ENCODE measurements at places on chromosomes 11 and 22.

GRCh38 chr11:129279326-129280026, 87.4 kb upstream of the ARHGAP32 start:
- DNase-seq: peak; percentile 59

DNA sequence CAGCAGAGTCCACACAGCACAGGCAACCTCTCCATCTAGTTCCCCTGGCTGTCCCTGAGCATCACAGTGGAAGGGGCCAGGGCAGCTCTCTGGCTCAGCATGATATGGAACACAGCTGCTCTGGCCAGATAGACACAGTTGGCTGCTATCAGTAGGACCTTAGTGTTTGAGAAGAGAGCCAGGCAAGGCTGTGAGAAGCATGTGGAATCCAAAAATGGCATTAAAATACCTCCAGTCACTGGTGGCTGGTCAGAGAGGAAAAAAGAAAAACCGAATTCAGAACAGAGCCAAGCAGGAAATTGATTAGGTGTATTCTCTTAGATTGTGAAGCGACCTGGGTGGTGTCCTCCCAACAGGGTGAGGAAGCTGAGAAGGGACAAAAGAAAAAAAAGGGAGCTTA, 27.9 kb downstream of the SERPINH1 start:
- DNase-seq: no peak

DNA sequence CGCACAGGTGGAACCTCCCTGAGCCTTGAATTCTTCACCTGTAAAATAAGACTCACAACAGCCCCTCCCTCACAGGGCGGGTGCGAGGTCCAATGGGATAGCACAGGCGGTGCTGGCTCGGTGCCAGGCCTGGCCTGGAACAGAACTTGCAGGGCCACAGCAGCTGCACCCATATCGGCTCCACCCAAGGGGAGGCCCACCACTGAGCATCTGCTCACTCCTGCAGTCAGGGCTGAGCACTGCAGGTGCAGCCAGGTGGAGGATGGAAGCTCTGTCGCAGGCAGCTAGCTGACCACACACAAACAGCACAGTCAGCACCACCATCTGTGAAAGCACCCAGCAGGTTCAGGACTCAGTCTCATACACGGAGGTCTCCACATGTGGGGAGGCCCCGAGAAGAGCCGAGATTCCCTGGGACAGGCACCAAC, 19.6 kb downstream of the VPS37C start:
- DNase-seq: no peak

DNA sequence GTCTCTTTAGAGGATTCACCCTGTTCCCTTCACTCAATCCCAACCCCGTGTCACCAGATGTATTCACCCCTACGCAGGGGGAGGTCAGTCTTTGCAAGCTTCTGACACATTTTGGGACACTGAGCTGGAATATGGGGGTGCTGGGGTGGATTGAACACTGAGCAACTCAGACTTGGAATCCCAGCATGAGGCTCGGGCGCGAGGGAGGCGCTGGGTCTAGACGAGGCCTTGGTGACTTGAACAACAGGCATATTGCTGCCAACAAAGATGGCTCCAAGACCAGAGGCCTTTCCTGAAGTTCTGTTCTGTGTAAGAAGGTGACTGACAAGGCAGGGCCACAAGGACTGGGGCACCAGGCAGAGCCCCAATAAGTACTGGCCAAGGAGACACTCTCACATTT, 3.0 kb upstream of the SCGB2A1 start:
- DNase-seq: no peak

DNA sequence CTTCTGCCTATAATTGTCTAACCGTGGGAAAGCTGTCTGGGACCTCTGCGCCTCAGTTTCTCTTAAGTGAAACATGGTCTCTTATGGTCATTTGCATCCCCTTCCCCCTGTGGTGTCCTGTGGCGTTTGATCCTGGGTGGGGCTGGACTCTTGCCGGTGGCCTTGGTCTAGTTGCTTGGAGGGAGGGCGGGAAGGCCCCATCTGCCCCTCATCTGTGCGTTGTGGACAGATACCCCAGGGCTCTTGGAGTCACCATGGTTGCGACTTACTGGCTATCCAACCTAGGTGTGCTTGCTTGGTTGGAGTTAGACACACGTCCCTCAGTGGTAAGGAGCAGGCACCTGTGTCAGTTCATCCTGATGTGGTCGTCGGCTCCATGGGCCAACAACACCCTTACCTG, 15.2 kb downstream of the SHANK3 start:
- no peak for DNase-seq

GRCh38 chr11:120365512-120365911, 29.3 kb downstream of the ARHGEF12 start:
- no peak for DNase-seq

- DNase-seq: no peak
These were observed 103.8 kb upstream of the PARVA start for GRCh38 chr11:12273618-12273995.

GRCh38 chr11:134857035-134857434, 445.0 kb upstream of the B3GAT1 start:
- no peak for DNase-seq

- no peak for DNase-seq
These were observed 61.0 kb downstream of the LARGE2 start for GRCh38 chr11:45983471-45983845.

- DNase-seq: no peak
These were observed 695 bp downstream of the PEX26 start for GRCh38 chr22:18078329-18079041.

DNA sequence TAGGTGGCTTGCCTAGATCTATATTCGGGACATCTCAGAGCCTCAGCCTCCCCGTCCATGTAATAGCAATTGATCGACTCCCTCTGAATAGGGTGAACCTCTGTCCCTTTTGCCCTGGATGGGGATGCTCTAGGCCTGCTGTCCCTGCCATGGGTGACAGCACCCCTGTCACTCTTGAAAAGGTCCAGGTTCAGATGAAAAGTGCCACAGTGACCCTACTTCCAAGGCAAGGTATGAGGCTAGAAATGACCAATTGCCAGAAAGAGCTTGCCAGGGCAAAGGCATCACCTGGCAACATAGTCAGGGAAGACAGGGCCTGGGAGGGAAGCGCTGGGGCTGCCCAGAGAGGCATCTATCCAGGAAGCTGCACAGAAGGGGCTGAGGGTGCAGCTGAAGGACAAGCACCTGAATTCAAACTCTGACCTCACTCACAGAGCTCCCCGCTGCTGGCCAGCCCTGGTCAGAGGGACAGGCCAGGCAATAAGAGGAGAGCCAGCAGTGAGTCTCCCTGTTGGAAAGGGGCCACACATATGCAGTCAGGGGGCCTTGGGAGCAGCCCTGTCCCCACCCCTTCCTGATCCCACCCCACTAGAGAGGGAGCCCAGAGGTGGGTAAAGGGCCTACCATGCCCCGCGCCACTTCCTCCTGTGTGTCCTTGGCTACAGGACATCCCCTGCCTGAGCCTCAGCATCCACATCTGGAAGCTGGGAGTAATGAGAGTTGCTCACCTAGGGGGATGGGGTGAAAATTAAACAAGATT, 9.0 kb upstream of the APOBEC3A start:
- no peak for DNase-seq

GRCh38 chr11:114762408-114762807, 84.1 kb downstream of the NXPE2 start:
- DNase-seq: no peak

GRCh38 chr11:16058671-16059070, 297.7 kb downstream of the SOX6 start:
- DNase-seq: no peak

DNA sequence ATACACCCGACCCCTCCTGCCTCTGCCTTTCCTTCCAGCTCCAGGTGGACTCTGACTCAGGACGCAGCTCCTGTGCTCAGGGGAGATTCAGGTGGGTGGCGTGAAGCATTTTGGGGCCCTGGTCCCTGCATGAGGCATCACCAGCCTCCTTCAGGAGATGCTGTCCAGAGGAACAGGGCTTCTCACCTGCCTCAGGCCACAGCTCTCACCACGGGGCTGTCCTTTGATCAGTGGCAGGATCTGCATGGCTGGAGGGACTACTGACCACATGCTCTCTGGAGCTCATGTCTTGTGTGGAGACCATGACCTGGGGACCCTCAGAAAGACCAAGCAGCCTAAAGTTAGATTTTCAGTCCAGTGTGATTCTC, 58.8 kb downstream of the GGTLC2 start:
- no peak for DNase-seq

DNA sequence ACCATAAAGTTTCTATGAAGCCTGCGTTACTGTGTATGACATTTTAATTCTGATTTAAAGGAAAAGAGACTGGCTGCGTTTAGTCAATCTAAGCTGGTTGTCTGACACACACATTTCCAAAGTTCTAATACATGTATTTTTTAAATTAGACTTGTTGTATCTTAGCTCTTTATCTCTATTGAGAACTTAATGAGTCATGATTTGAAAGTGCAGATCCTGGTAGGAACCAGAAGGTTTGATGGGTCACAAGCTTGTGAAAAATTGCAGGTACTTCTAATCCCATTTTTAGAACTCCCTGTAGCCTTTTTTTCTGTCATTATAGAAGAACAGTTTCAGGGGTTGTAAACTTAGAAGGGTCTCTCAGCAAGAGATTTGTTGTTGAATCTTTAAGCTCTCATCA, 210.3 kb downstream of the DDX10 start:
- no peak for DNase-seq

GRCh38 chr11:110447897-110448745, 18.4 kb downstream of the FDX1 start:
- DNase-seq: no peak

DNA sequence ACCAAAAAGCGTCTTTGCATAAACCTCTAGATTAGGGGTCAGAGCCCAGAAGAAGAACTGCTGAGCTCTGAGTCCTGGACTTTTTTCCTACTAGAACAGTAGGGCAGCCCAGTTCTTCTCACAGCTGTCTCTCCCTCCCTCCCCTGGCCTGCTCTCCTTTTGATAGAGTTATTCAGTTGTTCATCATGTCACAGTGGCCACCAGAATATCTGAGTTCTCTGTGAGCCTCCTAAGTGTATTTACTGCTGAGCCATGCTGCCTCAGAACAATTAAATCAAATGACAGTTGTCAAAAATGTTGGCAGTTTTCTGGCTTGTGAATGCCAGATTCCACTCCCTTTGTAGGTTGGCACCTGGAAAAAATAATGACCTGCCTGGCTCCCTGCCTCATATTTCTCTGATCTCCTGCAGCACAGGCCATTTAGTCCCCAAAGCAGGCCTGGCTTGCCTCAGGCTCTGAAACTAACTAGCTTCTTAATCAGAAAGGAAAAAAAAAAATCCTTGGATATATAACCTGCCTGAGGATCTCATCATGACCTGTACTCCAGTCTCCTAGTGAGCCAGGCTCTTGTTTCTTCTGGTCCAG, 377.4 kb upstream of the LARGE1 start:
- DNase-seq: no peak

DNA sequence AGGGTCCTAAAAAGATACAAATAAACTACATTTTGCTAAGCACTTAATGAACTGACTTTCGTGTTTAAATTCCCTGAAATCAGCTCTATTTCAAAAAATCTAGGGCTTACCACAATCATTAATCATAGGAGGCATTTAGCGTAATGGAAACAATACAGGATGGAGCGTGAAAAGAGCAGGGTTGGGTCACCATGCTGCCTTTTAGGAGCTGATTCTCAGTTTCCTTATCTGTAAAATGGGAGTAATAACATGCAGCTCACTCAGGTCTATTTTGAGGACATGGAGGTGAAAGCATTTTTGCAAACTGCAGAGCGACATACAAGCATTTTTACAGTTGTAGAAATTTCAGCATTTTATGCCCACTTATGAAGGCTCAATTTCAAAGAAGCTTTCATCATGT, 407.0 kb downstream of the TENM4 start:
- no peak for DNase-seq

DNA sequence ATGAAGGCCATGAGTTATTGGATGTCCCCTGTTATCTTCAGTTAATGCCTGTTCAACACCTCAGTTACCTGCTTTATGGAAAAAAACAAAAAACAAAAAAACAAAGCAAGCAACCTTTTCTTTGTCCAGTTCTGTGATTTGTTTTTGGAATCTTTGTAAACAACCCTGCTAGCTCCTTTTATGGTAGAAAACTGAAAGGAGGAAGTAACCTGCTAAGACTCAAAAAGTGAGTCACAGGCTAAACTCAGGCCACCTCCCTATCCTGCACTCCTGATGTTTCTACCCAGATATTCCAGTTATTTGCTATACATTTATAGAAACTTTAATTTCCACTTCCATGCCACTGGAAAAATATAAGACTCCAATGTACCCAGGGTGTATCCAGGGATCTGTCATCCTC, 20.6 kb upstream of the TLCD5 start:
- no peak for DNase-seq

GRCh38 chr11:72309074-72309598, 65.2 kb upstream of the PHOX2A start:
- no peak for DNase-seq

DNA sequence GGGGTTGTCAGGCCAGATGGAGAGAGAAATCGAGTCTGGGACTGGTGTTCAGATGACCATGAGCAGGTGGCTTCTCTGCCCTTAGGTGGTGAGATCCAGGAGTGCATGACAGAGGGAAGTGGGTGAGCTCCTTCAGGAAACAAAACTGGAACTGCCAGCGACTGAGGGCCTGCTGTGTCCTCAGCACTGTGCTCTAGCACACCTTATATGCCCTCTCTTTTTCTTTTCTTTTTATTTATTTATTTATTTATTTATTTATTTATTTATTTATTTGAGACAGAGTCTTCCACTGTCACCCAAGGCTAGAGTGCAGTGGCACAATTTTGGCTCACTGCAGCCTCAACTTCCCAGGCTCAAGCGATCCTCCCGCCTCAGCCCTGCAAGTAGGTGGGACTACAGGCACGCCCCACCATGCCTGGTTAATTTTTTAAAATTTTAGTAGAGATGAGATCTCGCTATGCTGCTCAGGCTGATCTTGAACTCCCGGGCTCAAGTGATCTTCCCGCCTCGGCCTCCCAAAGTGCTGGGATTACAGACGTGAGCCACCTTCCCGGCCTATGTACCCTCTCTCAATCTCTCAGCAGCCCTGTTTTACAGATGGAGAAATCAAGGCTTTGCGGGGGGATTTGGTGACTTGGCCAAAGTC, 14.8 kb upstream of the RASD2 start:
- DNase-seq: no peak

- no peak for DNase-seq
These were observed 1.8 kb upstream of the CYP2D6 start for GRCh38 chr22:42132457-42132856.

GRCh38 chr11:103887001-103887658, 149.3 kb upstream of the DDI1 start:
- DNase-seq: no peak

GRCh38 chr11:123518496-123519054, 88.5 kb downstream of the GRAMD1B start:
- DNase-seq: no peak

DNA sequence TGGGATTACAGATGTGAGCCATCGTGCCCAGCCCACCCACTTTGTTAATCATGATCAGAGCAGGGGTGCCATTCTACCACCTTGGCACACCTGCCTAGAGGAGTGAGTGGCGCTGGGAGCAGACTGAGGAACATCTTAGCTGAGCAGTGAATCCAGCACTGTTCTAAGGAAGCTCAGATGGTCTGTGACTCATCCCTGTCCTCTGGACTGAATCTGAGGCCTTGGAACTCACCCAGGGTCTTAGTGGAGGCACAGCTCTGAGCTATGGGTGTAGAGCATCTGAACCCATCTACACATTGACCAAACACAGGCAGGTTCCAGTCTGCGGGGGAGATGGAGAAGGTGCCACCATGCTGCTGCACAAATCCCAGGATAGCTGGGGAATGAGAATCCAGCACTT, 14.9 kb downstream of the PGAP2 start:
- no peak for DNase-seq

- DNase-seq: peak; percentile 75
These were observed 389 bp downstream of the MICALL1 start for GRCh38 chr22:37906364-37907008.

Measured in GM19239 (cell line).